Endothelial cell (in vitro differentiated cells): ENCODE measurements at places on chromosomes 7 and 10.

GRCh38 chr7:134752006-134752760 is 27.3 kb upstream of the CALD1 start:
- no peaks in the 10 kb centered on the region for H3K36me3 ChIP-seq
- DNase-seq, result no peak
- peaks cover 4% of the 10 kb centered on the region for H3K4me1 ChIP-seq
- H3K4me3 ChIP-seq, result no peak overlapping the region
- H3K27ac ChIP-seq, result no peak overlapping the region

GRCh38 chr7:54960517-54960916 is 58.3 kb upstream of the EGFR start:
- no peaks in the 10 kb centered on the region for H3K4me1 ChIP-seq
- H3K27me3 ChIP-seq, result peaks cover 6% of the 10 kb centered on the region
- no peak overlapping the region for H3K4me3 ChIP-seq
- no peak for DNase-seq
- H3K36me3 ChIP-seq, result no peaks in the 10 kb centered on the region

- peaks cover 8% of the 10 kb centered on the region for H3K4me1 ChIP-seq
- H3K4me3 ChIP-seq, result peak overlapping the region; percentile 89
- H3K27ac ChIP-seq, result peak overlapping the region; percentile 93
- peaks cover 7% of the 10 kb centered on the region for H3K27me3 ChIP-seq
- DNase-seq, result peak; percentile 19
- no peaks in the 10 kb centered on the region for H3K36me3 ChIP-seq
Measured at GRCh38 chr7:148963583-148964482, 64.5 kb downstream of the PDIA4 start.

DNA sequence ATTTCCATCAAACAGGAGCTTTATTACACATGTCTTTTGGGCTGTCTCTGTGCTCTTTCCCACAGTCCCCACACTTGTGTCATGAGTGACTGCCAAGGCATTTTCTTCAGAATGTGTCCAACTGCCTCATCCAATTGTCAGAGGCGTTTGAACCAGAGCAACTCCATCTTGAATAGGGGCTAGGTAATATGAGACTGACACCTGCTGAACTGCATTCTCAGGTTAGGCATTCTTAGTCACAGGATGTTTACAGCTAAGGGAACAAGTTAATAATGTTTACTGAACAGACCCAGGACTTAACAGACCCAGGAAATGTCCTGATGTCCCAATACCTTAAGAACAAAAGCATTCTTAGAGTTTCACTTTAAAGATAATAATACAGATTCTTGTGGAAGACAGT is 595.5 kb downstream of the REEP3 start:
- peaks cover 1% of the 10 kb centered on the region for H3K27me3 ChIP-seq
- H3K27ac ChIP-seq, result no peak overlapping the region
- no peak for DNase-seq
- no peaks in the 10 kb centered on the region for H3K36me3 ChIP-seq
- peaks cover 13% of the 10 kb centered on the region for H3K4me1 ChIP-seq

DNA sequence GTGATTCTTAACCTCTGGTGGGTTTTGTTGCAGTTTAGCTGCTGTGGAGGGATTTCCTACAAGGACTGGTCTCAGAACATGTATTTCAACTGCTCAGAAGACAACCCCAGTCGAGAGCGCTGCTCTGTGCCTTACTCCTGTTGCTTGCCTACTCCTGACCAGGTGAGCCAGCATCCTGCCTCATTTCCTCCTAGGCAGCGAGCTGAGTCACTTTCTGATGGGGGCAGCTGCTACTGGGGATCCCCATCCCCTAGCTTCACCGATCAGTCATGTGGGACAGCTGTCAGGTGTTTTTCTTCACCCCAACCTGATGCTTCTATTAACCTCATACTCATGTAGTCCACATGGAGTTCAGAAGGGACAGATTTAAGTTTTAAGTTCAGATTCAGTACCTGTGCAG is 21.7 kb upstream of the SMO start:
- peaks cover 11% of the 10 kb centered on the region for H3K27me3 ChIP-seq
- H3K27ac ChIP-seq, result no peak overlapping the region
- no peak overlapping the region for H3K4me3 ChIP-seq
- no peak for DNase-seq
- no peaks in the 10 kb centered on the region for H3K36me3 ChIP-seq

GRCh38 chr10:80463868-80464267 is 9.8 kb downstream of the TSPAN14 start:
- H3K4me3 ChIP-seq, result peak overlapping the region; percentile 76
- peak overlapping the region; percentile 98 for H3K27ac ChIP-seq
- DNase-seq, result no peak
- H3K27me3 ChIP-seq, result peaks cover 20% of the 10 kb centered on the region
- peaks cover 8% of the 10 kb centered on the region for H3K36me3 ChIP-seq

GRCh38 chr10:133257489-133258065 is 19.1 kb downstream of the ADAM8 start:
- no peaks in the 10 kb centered on the region for H3K4me1 ChIP-seq
- peak; percentile 57 for DNase-seq
- no peak overlapping the region for H3K4me3 ChIP-seq
- H3K27ac ChIP-seq, result no peak overlapping the region
